ENCODE measurements at places on chromosomes 4 and X.
A peak's percentile ranks its signal among the peaks of the same experiment; 100 is the strongest.

DNA sequence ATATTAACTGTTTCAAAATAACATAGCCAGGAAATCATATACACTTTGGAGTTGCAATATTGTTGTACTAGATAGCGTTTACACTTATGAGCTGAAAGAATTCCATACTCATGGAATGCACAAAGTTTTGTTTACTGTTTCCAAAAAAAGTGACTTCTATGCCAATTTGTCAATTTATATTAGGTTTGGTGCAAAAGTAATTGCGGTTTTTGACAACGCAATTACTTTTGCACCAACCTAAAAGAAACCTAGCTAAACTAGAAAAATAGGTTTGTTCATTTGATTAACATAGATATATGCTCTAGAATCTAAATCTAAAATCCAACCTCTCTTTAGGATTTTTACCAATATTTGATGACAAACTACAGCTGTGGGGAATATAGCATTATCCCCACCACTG lies 15.2 kb downstream of the RXFP1 start:
- H3K27ac ChIP-seq: no peak overlapping the region
- no peak overlapping the region for H3K4me3 ChIP-seq
- peaks cover 5% of the 10 kb centered on the region for H3K4me1 ChIP-seq
- DNase-seq: no peak
- H3K36me3 ChIP-seq: no peaks in the 10 kb centered on the region
- H3K27me3 ChIP-seq: no peaks in the 10 kb centered on the region

DNA sequence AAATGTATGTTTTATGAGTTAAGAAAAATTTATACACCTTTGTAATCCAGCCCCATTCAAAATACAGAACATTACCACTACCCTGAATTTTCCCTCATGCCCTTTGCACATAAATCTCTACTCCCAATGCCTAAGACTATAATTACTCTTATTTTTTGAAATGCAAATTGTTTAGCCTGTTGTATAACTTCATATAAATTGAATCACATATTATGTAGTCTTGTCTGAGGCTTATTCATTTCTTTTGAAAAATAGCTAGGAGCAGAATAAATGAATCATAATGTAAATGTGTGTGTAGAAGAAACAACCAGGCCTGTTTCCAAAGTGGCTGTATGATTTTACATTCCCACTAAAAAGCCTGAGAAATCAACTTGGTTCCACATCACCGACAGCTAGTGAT lies 319.8 kb downstream of the DCAF12L2 start:
- H3K27me3 ChIP-seq: no peaks in the 10 kb centered on the region
- H3K4me3 ChIP-seq: no peak overlapping the region
- H3K36me3 ChIP-seq: no peaks in the 10 kb centered on the region
- H3K4me1 ChIP-seq: no peaks in the 10 kb centered on the region

DNA sequence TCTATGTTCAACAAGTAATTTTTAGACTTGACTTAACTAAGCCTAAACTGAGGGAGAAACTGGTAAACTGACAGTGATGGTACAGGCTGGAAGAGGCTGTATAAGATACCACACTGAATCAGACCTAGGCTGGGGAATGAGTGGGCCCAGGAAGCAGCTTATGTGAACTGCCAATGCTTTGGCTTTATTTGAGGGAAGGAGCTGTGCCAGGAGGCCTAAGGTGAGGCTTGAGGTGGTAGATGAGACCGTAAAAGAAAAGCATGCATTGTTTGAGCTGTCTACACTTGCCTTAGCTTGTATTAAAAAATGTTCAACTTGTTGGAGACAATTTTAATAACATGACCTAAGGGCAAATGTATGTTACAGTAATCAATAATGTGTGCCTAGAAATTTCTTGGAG lies 96.2 kb downstream of the RS1 start:
- DNase-seq: no peak
- no peak overlapping the region for H3K27ac ChIP-seq
- H3K4me3 ChIP-seq: no peak overlapping the region
- H3K4me1 ChIP-seq: no peaks in the 10 kb centered on the region

DNA sequence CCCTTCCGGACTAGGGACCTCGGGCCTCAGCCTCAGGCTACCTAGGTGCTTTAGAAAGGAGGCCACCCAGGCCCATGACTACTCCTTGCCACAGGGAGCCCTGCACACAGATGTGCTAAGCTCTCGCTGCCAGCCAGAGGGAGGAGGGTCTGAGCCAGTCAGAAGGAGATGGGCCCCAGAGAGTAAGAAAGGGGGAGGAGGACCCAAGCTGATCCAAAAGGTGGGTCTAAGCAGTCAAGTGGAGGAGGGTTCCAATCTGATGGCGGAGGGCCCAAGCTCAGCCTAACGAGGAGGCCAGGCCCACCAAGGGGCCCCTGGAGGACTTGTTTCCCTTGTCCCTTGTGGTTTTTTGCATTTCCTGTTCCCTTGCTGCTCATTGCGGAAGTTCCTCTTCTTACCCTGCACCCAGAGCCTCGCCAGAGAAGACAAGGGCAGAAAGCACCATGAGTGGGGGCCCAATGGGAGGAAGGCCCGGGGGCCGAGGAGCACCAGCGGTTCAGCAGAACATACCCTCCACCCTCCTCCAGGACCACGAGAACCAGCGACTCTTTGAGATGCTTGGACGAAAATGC lies at the start of gene WAS:
WAS (plus strand) TSS at position 389 of the 572 bp plus-strand sequence; CDS start at position 444, 55 bp downstream.
- H3K36me3 ChIP-seq: peaks cover 29% of the 10 kb centered on the region
- DNase-seq: peak; percentile 69
- H3K4me1 ChIP-seq: peaks cover 50% of the 10 kb centered on the region
- H3K27me3 ChIP-seq: no peaks in the 10 kb centered on the region
- H3K27ac ChIP-seq: peak within 1 kb of the TSS; percentile 95
- H3K4me3 ChIP-seq: peak within 1 kb of the TSS; percentile 92

Data from natural killer cell treated with Interleukin-12 subunit alpha and Interleukin-12 subunit beta and Interleukin-15 and Interleukin-18, amount 100 ng/mL, for 72 hours (primary cell).